ENCODE measurements at places on chromosomes 6 and 20. TPM values are rescaled to one million over a fixed set of nuclear protein-coding genes. Genes with fewer than 3 reads are reported as not detected.

LY86 gene
- 2.2 TPM for polyA plus RNA-seq

DNA sequence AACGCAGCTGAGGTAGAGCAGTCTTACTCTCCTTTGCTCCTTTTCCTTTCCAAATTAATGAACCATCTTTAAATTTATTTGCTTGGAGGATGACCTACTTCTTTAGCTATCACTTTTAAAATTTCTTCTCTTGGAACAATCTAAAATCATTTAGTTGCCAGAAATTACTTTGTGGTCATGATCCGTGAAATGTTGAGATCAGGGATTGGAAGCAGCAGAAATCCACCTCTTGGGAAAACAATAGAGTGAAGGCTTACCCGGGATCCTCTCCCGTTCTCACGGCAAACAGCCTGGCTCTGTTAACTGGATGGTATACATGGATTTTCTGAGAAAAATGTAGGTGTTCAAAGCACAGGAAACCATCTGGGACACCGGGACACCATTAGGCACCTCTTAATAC lies 7.7 kb downstream of the AKAP12 start:
- no peak for DNase-seq

GRCh38 chr6:39930540-39930939 lies 3.7 kb downstream of the MOCS1 start:
- no peak for DNase-seq

DNA sequence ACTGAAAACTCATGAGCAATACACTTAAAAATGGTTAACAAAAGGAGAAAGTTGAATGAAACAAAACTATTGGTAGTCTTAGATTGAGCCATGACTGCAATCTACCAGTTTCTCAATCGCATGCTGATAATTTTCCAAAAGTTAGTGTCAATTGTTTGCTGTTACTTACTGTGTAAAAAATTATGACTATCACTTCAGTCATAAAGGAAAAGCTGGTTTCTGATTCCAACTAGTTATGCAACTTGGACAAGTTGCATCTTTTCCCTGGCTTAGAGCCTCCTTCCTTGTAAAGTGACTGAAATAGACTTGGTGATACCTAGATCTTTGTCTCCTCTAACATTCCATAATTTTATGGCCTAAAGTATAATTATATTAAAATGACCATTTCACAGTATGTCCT lies 88.3 kb upstream of the PAK5 start:
- no peak for DNase-seq

VSTM2L gene
- 2.7 TPM for polyA plus RNA-seq

ORC3 gene
- 42.7 TPM for polyA plus RNA-seq

HCRTR2 gene
- polyA plus RNA-seq, result 0.09 TPM

DNA sequence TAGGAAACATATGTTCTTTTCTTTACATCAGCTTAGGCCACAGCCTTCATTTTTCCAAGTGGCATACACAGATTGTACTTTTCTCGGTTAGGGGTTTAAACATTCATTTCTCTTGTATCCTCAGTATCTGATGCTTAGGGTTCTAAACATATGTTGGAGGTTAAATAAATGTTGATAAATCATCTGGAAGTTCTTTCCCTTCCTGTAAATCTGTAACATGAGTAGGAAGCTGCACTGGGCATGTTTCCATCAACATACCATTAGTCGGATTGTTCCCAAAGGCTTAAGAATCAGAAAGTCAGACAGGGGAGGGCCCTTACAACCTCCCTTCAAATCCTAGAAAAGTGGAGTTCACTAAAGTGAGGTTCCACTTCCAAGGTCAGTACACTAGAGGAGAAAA lies 54.8 kb upstream of the BCLAF1 start:
- no peak for DNase-seq

DNA sequence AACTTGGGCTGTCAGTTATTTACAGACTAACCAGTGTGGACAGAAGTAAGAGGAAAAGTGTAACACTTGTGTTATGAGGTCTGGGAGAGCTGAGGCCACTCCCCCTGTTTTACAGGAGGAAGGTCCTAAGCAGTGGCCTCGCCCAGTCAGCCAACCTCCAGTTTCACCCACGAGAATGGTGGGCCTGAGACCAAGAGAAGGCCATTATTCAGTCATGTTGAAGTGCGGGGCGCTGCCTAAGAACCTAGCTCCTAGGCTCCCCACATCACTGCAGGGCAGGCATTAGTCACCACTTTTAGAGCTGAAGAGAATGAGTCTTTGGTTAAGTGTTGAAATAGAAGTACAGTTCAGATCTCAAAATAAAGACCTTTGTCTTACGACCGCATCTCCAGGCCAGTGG lies 27.9 kb downstream of the CDYL start:
- peak; percentile 30 for DNase-seq

Measured in left lung (tissue), 14 donors.